Dermis microvascular lymphatic vessel endothelial cell (primary cell): ENCODE measurements at places on chromosomes 2 and 18.
A peak's percentile ranks its signal among the peaks of the same experiment; 100 is the strongest.

DNA sequence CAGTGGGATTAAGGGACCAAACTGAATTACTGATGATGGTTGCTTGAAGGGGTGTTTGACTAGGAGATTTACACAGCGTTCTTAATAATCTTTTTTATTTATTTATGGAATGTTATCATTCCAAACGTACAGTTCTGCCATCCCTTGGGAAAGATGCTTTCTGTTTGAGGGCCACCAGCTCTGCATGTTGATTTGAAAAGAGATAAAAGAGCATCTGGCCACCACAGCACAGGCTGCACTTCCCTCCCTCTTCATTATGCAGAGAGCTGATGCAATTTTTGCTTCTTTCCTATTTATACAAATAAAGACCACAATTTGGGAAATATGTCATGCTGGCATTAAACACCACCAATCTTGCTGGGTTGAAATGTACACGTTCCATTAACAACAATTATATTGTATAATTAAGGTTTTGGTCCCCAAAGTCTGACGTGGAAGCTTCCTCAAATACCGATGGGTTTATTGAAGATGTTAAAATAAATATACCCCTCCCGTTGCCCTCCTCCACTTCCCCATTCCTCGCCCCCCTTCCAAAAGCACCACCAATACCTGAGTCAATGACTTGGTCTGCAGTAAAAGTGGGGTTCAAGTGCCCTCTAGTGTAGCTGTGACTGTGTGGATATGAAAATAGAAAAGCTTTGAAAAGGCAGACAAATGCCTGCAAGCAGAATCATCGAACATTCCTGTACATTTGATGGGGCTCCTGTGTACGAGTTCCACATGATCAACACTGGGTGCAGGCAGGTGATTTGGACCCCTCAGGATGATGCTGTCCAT, 211.9 kb downstream of the HRH4 start:
- no peak for DNase-seq

- no peak for DNase-seq
These were observed 293.0 kb downstream of the RDH14 start for GRCh38 chr2:18267501-18267900.

GRCh38 chr2:220855296-220855695, 716.8 kb downstream of the EPHA4 start:
- DNase-seq: no peak

DNA sequence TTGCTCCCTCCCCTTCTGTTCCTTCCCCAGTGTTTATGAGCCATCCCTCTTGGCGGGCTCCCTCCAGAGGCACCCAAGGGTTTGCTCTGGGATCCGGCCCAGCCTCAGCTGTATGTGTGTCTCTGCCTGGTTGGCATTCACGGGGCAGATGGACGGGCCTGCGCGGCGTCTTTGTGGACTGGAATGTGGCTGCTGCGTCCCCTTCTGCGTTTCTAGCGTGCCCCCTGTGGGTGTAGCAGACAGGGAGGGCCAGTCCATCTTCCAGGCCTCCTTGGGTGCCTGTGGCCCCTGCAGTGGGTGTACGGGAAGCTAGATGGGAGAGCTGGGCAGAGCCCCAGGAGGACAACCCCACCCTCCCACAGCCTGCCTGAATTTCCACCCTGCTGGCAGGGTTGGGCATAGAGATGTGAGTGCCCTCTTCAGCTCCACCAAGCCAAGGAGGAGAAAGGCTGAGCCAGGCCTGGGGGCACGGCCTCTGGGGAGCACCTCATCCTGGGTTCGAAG, 15.7 kb downstream of the GPC1 start:
- DNase-seq: no peak

- no peak for DNase-seq
These were observed 69.9 kb upstream of the OTOS start for GRCh38 chr2:240210198-240210965.

- no peak for DNase-seq
These were observed 284.7 kb upstream of the ZC3H15 start for GRCh38 chr2:186201371-186201770.

GRCh38 chr18:3345885-3346284, 84.0 kb downstream of the MYL12B start:
- no peak for DNase-seq

- no peak for DNase-seq
These were observed 69.1 kb downstream of the LRRFIP1 start for GRCh38 chr2:237696461-237696860.

DNA sequence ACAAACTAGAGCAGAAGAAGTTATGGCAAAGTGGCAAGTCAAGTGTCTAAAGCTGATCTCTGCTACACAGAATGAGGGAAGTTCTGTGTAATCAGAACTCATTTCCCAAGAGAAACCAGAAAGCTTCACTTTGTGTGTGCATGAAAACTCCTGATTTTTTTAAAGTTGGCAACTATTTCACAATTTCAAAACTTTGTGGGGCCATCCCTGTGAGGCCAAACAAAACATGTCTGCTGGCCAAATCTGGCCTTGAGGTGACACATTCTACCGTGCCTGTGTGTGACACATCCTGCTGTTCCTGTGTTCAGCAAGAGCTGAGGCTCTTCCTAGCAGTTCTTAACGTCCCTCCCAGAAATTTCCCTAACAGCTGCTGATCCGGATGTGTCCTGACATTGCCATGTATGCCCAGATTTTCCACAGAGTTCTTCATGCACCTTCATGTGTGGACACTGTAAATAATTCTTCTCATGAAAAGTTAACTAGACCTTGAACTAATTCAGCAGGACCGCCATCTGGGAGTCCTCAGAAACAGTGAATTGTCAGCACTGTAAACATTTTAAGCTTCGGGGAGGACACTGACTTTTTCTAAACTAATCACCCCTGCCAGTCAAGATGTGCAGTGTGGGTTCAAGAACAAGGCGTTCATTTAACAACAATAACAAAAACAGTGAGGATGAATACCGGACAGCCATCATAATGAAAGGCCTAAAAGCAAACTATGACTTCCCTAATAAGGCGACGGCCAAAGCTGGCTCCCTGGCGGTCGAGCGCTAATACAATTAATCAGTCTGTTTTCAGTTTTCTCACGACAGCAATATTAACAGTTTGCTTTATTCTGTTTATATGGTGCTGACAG, 99.0 kb downstream of the PLEKHM3 start:
- DNase-seq: peak; percentile 88

DNA sequence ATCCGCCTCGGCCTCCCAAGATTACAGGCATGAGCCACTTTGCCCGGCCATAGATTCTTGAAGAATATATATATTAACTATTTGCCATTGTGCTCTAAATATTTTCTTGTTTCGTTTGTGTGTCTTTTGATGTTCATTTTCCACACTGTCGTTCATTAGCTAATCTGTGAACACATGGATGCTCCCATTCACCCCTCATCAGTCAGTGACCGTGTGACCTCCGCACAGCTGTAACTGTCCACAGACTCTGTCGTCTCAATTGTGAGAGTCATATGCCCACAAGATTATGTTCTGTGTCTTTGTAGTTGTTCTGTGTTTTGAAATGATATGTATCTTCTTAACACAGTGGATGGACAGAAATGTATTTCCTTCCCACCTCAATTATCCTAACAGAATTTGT, 29.6 kb downstream of the RAMP1 start:
- DNase-seq: no peak
